NB4 (cell line): ENCODE measurements at places on chromosomes 12 and 14.
A peak's percentile ranks its signal among the peaks of the same experiment; 100 is the strongest.

DNA sequence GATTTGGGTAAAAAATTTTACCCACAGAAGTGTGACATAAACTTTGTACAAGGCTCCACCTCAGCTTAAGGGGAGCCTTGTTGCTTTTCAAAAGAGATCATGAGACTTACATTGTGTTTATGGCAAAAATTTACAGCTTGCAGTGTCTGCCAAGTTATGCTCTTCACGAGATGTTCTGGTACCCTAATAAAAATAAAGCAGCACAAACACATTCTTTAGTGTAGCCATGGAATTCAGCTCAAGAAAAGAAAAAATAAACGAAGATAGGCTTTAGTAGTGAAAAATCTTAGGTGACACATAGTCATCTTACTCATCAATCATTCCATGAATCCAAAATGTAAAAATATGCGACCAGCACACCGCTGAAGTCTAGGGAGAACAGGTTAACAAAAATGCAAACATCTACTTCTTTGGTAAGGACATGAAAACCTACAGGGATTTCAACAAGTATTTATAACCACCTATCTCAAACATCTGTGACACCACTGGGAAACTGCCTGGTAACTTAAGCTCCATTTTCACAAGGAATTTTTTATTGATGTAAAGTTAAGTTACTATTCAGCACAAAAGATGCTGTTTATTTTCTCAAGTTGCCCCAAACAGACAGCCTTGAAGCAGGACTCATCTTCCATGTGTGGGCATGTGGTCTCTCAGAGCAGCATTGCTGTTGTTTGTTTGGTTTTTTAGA is 32.9 kb downstream of the DMAC2L start:
- no peak for DNase-seq

DNA sequence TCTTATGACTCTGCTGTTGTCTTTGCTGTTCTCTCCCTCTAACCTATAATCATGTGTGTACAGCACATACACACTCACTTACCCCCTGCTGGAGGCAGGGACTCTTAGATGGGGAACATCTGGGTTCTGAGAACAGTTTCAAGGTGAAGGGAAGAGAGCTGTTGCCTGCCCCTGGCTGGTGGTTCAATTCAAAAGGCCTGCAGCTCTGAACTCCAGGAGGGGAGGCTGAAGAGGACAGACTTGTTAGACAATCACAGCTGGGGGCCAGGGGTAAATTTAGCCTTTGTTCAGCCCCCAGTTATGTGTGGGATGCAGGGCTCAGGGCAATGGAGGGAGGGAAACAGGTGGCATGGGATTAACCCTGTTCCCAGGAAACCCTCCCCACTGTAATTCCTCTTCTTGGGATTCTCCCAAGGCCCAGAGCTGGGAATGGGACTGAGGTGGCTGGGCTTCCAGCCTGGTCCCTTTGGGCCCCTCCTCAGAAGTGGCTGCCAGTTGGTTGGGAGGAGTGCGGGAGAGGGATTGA is 1.9 kb downstream of the MYL6B start:
- no peak for DNase-seq

DNA sequence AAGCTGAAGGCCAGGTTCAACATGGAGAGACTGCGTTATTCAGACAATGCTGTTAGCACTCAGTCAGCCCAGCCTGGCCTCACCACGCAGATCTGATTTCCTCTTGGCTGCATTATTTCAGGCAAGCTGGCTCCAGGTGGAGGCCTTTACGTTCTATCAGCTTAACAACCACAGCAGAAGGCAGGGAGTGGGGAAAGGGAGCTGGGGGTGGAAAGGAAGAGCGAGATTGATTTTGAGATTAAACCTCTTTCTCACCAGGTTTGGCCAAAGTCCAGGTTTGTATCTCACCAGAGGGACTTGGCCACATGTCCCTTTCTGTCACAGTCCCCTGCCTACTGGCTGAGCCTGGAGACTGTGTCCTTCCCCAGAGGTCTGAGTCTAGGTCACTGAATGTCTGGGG is 543.7 kb upstream of the TMEM132C start:
- DNase-seq = no peak

GRCh38 chr12:124680863-124681778 is 113.7 kb upstream of the NCOR2 start:
- peak; percentile 99 for DNase-seq

GRCh38 chr14:56806760-56807159 is 3.5 kb downstream of the OTX2 start:
- no peak for DNase-seq

DNA sequence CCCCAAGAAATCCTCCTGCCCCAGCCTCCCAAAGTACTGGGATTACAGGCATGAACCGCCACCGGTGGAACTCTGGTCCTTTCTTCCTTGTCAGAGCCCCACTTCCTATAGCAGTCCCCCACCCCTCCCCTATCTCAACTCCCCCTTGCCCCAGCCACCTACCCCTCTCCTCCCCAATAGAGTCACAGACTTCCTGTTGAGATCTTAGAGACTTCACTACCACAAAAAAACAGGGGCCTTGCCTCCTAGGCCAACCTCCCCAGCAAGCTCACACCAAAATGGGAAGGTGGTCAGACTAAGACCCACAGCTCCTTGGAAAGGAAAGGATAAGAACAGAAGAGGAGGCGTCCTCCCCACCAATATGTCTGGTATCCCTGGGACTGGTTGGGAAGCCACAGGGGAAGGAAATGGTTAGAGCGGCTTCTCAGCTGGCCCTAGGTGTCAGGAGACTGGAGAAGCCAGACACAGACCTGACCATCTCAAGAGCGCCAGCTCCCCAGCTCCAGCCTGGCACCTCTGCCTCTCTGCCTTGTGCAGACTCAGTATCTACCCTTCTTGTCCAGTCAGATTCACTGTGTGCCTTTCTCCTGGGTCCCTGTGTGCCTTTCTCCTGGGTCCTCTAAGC is 8.5 kb downstream of the ITGB7 start:
- no peak for DNase-seq

- DNase-seq = no peak
Measured at GRCh38 chr12:128570191-128571065, 253.3 kb downstream of the SLC15A4 start.

DNA sequence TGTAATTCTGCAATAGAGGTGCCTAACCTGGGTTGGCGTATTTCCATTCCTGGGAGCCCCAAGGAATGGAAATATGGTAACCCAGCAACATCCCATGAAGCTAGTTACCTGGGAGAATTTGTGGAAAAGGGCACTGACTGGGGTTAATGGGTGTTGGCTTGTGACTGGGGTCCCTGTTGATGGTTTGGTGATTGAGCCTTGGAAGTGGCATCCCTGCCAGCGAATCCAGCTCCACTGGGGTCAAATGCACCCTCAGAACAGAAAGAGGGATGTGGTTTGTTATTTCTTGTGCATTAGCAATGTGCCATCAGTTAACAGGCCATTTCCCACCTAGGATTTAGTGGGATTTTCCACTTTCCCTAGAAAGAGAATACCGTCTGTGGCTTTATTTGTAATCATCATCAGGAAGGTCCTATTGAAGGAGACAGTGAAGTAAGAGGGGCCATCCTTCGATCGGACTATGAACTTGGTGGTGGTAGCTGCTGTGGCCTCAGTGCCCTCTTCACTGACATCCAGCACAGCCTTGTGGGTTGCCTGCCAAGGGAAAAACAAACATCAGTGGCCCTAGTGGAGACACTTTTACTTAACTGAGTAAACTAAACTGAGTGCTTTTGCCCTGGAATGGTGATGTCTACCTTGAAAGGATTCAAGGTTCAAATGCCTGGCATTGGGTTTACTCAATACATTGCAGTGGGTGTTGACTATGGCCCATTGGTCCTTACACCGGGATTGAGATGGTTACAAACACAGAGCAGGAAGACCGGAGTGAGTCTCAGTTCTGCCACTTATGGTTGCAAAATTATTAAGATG is 10.4 kb upstream of the SERPINA11 start:
- no peak for DNase-seq

DNA sequence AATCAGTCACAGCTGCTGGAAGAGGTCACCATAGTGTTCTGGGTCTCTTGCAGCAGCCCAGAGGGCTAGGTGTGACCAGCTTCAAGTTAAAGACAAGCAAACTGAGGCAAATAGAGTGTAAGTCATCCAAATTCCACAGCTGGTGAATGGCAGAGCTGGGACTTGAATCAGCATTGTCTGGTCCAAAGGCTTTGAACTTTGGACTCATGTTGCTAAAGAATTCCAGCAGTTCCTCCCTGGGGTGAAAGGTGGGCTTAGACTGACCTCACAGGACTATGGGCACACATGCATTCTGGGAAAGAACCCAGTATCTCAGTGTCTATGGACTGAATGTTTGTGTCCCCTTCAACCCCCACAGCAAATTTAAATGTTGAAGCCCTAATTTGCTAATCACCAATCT is 54.8 kb downstream of the TUNAR start:
- no peak for DNase-seq

DNA sequence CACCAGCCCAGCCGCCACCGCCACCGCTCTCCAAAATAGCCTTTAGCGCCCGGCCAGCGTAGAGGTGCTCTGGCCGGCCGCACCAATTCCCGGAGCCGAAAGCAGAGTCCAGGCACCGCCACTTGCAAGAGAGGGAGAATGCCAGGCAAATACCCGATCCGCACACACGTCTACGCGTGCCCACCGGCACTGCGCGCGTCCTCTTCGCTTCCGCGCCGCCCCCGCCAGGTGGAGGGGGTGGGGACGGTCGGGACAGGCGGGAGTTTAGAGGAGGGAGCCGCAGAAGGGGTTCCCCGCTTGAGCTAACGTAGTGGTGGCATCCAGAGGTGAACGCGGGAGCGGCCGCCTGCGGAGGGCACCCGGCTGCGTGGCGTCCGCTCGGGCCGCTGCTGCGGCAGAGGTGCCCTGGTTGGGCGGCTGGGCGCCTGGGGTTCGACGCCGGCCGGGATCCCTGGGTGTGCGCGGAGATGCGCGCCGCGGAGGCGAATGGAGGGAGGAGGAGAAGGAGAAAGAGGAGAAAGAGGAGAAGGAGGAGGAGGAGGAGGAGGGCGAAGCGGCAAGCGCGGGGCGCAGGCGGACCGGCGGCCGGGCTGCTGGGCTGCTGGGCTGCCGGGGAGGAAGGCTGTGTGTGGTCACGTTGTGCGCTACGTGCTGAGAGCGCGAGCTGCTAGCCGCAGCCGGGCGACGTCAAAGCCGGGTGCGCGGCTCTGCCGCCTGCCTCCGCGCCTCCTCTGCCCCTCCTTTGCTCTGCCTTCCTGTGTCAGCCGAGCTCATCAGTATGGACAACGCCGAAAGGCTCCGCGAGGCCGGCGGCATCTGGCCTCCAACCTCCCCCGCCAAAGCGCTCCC is at the start of gene MDGA2:
Gene MDGA2, minus strand, starts transcription at position 140 of the 849 bp plus-strand sequence.
- DNase-seq = no peak

- DNase-seq = no peak
Measured at GRCh38 chr14:44639781-44640385, 132.8 kb upstream of the FSCB start.

DNA sequence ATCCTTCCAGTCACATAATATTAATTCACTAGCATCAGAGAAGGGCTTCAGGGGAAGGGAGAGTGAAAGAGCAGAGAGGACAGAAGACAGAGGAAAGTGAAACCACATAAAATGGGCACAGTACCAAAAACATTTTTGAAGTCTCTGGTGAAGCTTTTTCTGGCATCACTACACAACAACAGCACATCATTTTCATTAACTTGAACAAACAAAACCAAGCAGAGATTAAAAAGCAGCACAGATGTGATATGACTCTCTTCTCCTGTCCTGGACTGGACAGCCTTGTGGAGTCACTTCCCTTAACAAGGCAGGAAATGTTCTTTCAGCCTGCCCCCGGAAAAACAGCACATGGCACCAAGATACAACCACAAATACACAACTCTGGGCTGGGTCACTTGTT is 112.0 kb downstream of the TSPAN8 start:
- DNase-seq = no peak

- DNase-seq = no peak
Measured at GRCh38 chr14:86987966-86988365, 1005.0 kb downstream of the GALC start.

- peak; percentile 20 for DNase-seq
Measured at GRCh38 chr12:56300644-56301464, 724 bp upstream of the CS start.

GRCh38 chr12:92478692-92479091 is 224.1 kb upstream of the PLEKHG7 start:
- no peak for DNase-seq

- DNase-seq = peak; percentile 73
Measured at GRCh38 chr12:121668750-121669520, 519 bp downstream of the MORN3 start.

DNA sequence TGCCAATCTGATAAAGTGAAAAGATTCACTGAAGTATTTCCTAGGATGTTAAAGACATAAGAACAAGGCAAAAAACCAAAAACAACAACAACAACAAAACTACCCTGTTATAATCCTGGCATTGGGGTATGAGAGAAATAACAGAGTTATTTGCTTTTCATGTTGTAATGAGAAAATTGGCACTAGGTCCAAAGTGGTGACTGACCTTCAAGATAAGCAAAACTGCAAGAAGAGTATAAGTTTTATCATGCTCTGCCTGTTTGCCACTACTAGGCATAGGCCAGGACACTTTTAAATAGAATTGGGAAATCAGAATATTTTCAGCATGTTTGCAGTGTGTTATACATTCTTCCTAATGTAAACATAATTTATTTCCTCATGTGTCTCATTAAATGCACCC is 140.1 kb upstream of the CPM start:
- no peak for DNase-seq

DNA sequence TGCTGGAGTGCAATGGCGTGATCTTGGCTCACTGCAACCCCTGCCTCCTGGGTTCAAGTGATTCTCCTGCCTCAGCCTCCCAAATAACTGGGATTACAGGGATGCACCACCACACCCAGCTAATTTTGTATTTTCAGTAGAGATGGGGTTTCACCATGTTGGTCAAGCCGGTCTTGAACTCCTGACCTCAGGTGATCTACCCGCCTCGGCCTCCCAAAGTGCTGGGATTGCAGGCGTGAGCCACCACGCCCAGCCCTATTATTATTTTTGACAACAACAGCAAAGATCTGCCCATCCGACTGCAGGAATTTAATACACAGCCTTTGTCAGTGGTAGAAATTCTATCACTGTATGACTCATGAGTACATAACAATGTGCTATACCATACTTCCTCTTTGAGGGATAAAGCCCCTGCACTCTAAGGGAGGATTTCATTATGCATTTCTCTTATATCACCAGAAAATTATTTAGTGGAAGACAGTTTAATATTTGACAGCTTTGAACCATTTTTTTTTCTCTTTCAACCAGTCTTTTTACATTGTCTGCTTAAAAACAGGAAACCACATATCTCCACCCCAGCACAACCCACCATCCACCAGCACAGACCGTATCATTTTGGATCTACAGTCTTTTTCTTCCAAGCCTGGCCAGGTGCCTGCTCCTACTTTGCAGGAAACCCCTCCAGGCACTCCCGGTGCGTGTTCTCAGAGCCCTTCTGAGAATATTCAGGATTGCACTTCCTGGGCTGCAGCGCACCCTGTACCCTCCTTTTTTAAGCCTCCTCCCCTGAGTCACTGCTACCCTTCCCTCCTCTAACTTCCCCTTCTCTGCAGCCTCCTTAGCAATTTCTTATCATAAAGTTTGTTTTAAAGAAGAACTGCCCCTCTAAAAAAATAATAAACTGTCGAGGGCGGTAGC is 594 bp downstream of the ARHGDIB start:
- peak; percentile 86 for DNase-seq
